ENCODE measurements at places on chromosomes 5 and 9.

- peak; percentile 44 for DNase-seq
Measured at GRCh38 chr5:130526708-130527107, 622.4 kb downstream of the CHSY3 start.

GRCh38 chr5:10935536-10935935, 174.5 kb upstream of the DAP start:
- DNase-seq = no peak

DNA sequence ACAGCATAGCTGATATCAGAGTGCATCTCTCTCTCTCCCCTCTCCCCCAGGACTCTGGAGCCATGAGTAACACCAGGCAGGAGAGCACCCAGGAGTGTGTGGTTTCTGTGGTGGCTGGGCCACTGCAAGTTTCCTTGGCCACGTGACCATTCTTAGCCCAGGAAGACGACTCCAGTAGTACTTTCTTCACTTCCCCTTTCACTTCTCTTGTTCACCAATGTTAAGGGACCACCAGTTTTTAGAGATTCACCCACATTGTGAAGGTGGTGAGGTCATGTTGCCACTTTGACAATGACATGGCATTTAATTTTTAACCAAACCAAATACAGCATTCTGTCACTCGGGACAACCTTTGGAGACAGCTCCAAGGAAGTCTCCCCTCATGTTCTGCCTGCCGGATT, 17.9 kb upstream of the DAPK1 start:
- no peak for DNase-seq

DNA sequence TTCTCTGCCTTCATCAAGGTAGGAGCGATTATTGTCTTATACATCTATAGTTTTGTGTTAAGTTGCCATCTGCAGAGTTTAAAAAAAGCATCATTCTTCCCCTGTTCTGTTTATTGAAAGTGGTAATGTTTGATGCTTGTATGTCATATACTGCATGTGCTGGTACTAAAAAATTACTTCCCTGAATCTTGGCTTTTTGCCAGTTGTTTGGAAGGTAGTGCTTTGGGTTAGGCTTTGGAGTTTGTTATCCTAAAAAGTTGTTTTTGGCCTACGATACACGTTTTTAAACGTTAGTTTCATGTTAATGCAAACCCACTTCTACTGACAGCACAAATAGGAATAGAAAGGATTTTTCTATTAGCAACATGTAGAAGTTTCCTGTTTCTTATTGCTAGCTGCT, 158.3 kb downstream of the GIN1 start:
- DNase-seq = no peak

DNA sequence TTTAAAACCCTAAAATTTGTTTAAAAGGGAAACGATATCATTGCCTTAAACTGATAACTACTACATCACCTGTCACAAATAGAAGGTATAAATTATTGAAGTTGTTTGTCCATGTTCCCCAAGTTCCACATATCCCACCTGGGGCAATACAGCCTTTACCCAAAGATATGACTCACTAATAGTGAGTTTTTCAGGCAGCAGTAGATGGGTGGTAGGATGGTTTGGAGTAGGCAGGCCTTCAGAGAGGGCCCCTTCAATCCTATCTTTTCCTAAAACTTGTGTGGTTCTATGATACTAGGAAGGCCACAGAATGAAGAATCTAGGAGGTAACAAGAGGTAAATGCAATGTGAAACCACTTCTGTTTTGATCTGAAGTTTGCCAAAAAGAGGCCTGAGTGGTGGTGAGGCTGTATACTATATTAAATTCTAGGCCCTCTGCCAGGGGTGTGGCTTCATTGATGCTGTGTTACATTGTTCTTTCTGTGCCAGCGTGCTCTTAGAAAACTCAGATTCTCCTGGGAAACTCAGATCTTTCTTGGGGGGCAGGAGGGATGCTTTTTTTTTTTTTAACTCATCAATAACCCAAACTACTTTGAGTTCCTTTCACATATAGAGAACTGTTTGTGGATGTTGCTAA, 7.2 kb downstream of the CYSTM1 start:
- DNase-seq = no peak

GRCh38 chr9:19358701-19359100, 21.3 kb downstream of the RPS6 start:
- no peak for DNase-seq

GRCh38 chr5:159571501-159572244, 241.4 kb upstream of the IL12B start:
- DNase-seq = no peak

DNA sequence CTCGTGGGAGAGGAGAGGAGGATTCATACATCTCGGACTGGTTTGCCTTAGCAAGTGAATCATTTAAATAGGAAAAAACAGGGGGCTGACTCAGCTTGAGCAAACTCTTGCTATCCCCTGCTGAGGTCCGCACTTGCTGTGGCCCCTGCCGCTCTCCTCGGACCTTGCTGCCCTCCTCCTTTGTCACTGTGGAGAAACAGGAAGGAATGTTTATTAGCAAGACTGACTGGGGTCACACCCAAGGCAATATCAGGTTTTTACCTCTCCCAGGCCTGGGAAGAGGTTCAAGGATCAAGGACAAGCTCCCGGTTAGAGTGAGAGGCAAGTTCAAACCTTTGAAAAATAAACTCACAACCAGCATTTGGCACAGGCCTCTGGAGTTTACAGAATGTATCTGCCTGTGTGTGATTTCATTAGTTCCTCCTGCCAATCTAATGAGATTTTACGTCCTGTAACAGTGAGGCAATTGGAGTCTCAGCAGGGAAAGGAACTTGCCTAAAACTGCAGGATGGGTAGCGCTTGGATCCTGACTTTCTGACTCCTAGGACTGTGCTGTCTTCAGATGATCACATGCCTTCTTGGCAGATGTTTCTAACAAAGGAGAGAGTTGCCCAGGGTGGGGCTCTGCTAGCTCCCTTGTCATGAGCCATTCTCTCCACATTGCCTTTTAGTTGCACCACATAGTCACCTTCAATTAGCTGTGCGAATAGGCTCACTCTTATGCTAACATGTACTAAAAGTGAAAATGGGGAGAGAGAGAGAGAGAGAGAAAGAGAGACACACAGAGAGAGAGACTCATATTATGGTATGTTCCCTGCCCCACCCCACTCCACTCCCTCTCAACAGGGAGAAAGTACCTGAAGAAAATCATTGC, 108.6 kb upstream of the CDKN2B start:
- DNase-seq = no peak

- no peak for DNase-seq
Measured at GRCh38 chr9:86355814-86356213, 1.6 kb upstream of the TUT7 start.

DNA sequence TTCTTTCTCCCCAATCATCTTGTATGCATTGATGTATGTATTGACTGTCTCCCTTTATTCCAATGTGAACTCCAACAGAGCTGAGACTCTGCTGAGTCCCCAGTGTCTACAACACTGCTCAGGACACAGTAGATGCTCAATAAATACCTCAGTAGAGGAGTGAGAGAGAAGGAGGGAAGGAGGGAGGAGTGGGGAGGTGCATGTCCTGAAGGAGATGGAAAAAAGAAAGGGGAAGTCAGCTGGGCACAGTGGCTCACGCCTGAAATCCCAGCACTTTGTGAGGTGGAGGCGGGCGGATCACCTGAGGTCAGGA, 2.9 kb upstream of the PHF2 start:
- no peak for DNase-seq
